Stimulated activated naive CD4-positive, alpha-beta T cell (primary cell): ENCODE measurements at places on chromosomes 16 and 17.

- no peak for DNase-seq
Observed at GRCh38 chr16:84239909-84240308, at the start of gene KCNG4. Gene KCNG4, minus strand, starts transcription at chr16:84240012. Its CDS starts 2,527 bp downstream, at chr16:84237485.

DNA sequence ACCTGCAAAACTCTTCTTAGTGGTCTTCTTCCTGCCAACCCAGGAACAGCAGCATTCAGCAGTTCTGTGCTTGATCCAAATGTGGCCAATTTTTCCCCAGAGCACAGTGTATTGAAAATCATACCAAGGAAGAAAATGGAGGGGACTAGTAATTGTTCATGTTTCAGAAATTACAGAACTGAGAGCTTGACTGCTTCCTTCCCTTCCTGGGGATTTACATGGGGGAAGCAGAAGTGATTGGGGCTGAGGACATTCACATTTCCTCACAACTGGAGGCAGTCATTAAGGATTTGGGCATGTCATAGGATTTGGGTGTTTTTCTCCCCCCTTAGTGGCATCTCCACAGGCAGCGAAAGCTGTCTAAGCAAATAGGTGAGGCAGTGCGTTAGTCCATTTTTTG lies 19.7 kb downstream of the CIITA start:
- no peak for DNase-seq

- no peak for DNase-seq
Observed at GRCh38 chr17:14736631-14737030, 435.8 kb downstream of the HS3ST3B1 start.

GRCh38 chr17:78534492-78535272 lies 42.5 kb downstream of the DNAH17 start:
- DNase-seq: no peak

- no peak for DNase-seq
Observed at GRCh38 chr17:3826191-3826590, 19.9 kb downstream of the NCBP3 start.

DNA sequence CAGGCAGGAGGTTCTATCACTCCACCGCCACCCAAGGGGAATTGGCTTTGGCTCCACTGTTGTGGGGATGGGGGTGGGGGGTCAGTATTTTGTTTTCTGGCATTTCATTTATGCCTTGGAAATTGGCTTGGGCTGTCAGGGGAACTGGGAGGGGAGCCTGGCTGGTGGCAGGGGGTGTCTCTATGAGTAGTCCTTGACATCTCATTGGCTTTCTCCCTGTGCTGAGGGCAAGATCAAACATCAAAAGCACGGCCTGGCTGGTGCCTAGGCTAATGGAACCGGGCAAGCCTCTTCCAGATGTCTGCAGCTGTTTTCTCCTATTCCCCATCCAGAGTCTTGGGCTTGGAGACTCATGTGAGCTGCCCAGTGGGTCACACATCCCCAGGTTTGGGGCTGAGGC lies 17.4 kb upstream of the NGFR start:
- no peak for DNase-seq

GRCh38 chr16:83307594-83307992 lies 500.2 kb upstream of the HSBP1 start:
- no peak for DNase-seq

GRCh38 chr16:48536614-48537200 lies 73.3 kb downstream of the N4BP1 start:
- no peak for DNase-seq

GRCh38 chr17:46722662-46723285 lies 95.7 kb downstream of the WNT3 start:
- no peak for DNase-seq

- DNase-seq: no peak
Observed at GRCh38 chr17:39950871-39951348, 11.9 kb upstream of the GSDMA start.

- DNase-seq: peak; percentile 39
Observed at GRCh38 chr17:65750631-65751115, 189.2 kb upstream of the AXIN2 start.

DNA sequence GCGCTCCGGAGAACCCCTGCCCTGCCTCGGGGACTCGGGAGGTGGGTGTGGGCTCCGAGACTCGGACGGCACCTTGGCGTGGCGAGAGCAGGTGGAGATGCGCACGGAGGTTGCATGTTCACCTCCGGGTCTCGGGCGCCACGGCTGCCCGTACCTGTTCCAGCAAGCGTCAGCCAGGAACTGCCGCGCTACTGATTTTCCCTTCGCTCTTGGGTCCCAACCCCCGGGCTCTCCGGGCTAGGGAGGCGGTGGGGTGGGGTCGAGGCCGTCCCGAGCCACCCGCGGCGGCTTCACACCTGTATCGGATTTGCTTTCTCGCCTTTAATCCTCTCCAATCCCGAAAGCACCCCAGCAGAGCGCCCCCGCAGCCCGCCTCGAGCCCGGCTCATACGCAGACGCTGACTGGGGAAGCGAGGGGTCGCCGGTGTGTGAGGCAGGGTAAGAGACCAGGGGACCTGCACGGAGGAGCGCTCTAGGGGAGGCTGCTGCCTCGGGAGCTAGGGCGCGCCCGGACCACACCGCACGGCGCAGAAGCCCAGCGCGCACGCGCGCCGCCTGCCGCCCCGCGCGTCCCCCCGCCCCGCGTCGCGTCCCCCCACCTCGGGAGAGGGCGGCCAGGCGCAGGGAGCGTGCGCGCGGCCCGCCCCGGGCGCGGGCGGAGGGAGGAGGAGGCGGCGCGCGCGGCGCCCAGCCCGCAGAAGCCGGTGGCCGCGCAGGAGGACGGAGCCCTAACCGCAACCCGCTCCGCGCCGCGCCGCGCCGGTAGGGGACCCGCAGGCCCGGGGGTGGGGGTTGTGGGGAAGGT lies at the start of gene DUSP14:
Gene DUSP14, plus strand, starts transcription at position 695 of the 805 bp plus-strand sequence. CDS start 22,382 bp downstream, outside the sequence.
- peak; percentile 76 for DNase-seq

DNA sequence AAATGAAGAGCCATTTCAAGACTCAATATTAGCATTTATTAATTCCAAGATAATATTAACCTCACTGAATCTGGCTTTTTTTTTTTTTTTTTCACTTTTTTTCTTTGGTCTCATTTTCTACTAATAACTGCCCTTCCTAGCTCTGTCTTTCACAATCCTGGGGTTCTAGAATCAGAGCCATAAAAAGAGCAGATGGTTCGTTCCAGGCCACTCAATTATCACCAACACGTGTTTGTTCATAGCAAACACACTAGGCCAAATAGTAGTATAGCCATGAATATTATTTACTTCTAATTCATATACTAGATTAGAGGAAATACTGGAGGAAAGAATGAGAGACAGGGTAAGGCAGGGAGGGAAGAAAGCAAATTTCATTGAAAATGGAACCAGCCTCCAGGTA lies 39.8 kb downstream of the TEX2 start:
- DNase-seq: no peak

- peak; percentile 59 for DNase-seq
Observed at GRCh38 chr16:17470908-17471718, at the start of gene XYLT1. Gene XYLT1, minus strand, starts transcription at chr16:17470960. Its CDS starts 164 bp downstream, at chr16:17470796.

- DNase-seq: no peak
Observed at GRCh38 chr16:56269811-56270684, 78.8 kb downstream of the GNAO1 start.

GRCh38 chr17:838486-838885 lies 56.3 kb downstream of the MRM3 start:
- no peak for DNase-seq

- no peak for DNase-seq
Observed at GRCh38 chr17:15262291-15263205, 2.6 kb downstream of the PMP22 start.

- no peak for DNase-seq
Observed at GRCh38 chr16:1035066-1035415, 37.5 kb upstream of the SSTR5 start.

DNA sequence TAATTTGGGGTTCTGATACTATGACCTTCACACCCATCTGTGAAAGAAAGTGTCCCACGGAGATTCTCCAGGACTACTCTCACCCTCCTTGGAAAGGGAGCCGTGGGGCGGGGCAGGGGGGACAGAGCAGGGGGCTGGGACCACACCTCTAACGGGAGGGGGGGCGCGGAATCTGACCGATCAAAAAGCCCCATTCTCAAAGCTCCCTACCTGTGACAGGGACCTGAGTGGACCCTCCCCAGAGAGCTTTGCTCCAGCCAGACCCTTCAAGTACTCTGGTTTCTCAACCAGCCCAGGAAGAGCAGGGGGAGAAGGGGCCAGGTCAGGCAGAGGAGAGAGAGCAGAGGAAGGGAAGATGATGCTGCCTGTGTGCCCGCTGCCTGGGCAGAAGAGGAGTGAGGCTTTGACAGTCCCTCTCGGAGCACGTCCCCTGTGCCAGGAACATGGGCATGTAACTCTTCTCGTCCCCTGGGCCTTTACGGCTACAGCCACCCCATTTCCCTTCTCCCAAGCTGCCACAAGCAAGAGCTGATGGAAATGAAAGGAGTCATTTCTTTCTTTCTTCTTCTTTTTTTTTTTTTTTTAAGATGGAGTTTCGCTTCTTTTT lies 682 bp downstream of the XAF1 start:
- no peak for DNase-seq

DNA sequence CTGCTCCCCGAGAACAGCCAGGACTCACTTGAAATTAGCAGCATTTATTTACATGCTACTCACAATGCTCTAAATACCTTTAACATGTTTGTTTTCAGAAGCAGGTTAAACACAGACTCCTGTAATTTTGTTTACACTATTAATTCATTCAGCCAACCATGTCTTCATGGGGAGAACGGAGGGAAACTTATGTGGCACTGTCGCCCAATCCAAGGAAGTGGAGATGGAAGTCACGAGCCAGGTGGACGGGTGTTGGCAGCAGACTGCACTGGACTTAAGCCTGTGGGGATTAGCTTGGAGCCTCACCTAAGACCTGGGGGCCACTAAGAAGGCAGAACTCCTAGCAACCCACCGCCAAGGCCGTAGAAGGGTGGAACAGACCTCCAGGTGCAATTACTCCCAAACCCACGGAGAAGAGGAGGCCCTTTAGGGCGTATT lies 8.8 kb upstream of the GFAP start:
- no peak for DNase-seq

GRCh38 chr16:78593352-78593751 lies 493.9 kb downstream of the WWOX start:
- no peak for DNase-seq

DNA sequence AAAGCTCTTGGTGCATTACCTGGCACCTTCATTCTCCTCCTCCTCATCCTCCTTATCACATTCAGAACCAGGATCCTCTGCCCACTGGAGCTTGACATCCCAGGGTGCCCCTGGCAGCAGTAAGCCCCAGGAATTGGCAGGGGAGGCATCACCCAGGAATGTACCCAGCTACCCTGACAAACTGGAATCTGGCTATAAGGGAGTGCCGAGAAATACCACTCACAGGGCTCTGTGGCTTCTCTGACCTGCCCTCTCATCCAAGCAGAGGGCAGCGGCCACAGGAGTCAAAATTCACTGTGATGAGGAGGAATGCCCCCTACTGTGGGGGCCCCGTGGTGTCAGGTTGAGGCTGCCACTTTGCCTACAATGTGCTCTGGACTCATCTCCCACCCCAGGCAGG lies 19.6 kb downstream of the MPP3 start:
- no peak for DNase-seq

DNA sequence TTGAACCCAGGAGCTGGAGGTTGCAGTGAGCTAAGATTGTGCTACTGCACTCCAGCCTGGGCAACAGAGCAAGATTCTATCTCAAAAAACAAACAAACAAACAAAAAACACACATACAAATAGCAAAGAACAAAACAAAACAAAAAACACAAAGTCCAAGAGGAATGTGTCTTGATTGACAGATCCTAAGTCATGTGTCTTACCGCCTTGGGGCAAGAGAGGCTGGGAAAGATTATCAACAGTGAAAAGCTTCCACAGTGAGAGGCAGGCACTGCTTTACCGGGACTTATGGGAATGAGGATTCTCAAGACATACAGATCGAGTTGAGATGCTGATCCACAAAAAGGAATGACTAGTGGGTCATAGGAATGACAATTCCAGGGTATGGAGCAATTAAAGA lies 62.7 kb upstream of the GAS7 start:
- no peak for DNase-seq

DNA sequence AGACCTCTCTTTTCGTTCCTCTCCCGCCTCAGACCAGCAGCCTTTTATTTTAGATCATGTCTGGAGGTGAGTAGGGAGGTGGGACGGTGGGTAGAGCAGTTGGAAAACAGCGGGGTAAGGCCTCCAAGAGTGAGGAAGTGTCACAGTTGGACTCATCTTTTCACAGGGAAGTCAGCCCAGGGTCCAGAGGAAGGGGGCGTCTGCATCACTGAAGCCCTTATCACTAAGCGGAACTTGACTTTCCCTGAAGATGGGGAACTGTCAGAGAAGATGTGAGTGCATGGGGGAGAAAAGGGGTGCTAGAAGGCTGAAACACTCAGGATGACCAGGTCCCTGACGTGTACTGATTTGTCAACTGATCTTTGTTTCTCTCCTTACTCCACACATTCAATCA lies 461 bp downstream of the LRRC46 start:
- no peak for DNase-seq

GRCh38 chr16:14669776-14670175 lies 24.3 kb downstream of the PLA2G10 start:
- DNase-seq: no peak

DNA sequence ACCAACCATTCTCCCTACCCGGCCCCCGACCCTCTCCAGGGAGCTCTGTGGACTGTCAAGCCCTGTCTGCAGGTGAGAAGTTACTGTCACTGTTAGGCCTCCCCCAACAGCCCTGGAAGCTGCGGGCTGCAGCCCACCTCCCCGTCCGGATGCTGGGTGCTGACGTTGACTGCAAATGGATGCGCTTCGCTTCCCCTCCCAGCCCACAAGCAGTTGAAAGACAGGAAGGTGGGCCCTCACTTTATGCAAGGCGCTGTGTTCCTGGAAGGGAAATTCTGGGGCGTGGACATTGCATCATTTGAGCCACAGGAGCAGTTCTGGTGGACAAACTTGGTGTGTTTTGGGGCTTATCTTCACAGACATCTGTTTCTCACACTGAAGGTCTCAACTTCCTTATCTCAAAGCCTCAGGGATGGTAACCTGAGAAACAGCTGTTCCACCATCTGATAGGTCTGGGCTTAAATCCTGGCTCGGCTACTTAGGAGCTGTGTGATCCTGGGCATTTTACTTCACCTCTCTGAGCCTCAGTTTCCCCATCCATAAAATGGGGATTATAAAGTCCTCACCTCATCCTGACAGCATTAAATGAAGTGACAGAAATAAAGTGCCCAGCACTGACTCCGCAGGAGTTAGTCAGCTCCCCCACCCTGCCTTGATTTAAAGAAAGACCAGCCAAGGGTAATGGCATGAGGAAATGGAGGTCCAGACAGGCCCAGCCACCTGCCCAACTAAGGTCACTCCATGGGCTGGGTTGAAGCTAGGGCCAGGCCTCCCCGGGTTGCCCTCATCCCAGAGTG lies 4.6 kb upstream of the DRC7 start:
- peak; percentile 21 for DNase-seq
